ENCODE measurements at places on chromosomes 2 and 18.

DNA sequence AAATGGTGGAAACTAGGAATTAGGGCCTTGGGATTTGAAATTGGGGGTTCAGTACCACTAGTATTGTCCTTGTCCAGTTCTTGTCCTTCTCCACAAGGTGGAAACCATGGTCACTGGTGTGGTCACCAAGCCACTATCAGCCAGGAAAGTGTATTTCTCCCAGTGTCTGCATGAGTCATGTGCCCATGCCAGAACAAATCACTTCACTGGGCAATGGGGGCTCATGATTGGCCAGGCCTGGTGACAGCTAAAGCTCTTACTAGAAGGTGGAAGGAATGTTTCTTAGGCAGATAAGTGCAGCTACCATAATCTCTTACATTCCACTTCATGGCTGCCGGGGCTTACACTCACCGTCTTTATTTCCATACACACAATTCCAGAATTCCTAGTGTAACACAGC, 124.8 kb upstream of the TACR1 start:
- no peak for DNase-seq

- no peak for DNase-seq
Measured at GRCh38 chr2:136108463-136108862, 9.5 kb downstream of the CXCR4 start.

- DNase-seq: no peak
Measured at GRCh38 chr2:88897715-88898114, 206.2 kb downstream of the RPIA start.

DNA sequence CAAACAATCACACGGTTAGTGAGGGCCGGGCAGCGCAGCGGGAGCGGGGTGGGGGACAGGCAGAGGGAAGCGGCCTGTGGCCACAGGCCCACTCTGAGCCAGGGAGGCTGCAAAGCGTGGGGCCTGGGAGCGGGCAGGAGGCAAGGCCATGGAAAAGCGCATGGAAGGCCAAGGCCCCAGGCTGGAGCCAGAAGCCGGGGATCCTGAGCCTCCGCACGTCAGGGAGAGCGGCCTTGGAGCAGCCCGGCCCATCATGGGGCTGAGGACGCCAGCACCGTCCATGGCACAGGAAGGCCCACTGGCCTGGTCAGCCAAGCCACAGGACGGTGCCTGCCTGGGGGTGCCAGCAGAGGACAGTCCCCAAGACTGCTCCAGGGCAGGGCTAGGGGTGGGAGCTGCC, 43.1 kb downstream of the AQP12A start:
- no peak for DNase-seq

- DNase-seq: no peak
Measured at GRCh38 chr2:132253496-132254305, 91.9 kb upstream of the ANKRD30BL start.

- DNase-seq: no peak
Measured at GRCh38 chr2:114534116-114535084, 92.0 kb downstream of the DPP10 start.

GRCh38 chr2:112958428-112959108, 19.2 kb upstream of the IL36G start:
- DNase-seq: no peak

DNA sequence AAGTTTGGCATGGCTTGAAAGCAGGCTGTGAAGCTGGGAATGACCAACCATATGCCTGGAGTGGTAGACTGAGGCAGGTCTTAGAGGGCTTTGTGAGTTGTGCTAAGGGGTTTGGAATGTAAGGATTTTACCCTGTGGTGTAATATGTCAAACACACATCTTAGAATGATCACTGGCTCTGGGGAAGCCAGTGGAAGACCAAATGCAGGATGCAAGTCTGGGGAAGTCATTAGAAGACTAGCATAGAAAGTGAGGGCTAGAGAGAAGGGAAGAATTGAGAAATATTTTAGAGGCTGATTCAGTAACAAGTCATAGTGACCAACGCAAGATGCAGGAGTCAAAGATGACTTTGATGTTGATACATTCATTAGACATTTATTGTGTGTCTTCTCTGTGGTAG, 3.5 kb upstream of the FHOD3 start:
- no peak for DNase-seq

GRCh38 chr2:159317392-159318088, 31.0 kb upstream of the WDSUB1 start:
- DNase-seq: no peak

DNA sequence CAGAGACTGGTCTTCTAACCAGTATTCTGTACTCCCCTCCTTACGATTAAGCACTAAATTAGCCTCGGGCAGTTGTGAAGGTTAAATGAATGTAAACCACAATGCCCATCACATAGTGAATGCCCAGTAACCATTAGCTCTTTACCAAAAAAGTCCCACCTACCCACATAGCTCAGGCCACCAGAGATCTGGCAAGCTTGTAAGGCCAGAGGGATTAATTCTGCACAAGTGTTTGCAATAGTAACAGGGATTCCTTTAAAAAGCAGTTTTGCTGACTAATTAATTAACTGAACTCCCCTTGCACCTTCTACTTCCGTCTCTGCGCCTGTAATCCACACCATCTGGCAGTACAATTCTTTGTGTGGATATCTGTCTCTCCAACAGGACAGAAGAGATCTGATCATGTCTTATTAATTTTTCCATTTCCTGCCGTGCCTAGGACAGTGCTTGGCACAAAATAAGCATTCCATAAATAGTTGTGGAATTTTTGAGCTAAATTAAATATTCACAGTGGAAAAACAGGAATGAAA, 36.2 kb upstream of the IGFBP2 start:
- no peak for DNase-seq

- DNase-seq: no peak
Measured at GRCh38 chr2:29226808-29227207, 111.6 kb downstream of the CLIP4 start.

DNA sequence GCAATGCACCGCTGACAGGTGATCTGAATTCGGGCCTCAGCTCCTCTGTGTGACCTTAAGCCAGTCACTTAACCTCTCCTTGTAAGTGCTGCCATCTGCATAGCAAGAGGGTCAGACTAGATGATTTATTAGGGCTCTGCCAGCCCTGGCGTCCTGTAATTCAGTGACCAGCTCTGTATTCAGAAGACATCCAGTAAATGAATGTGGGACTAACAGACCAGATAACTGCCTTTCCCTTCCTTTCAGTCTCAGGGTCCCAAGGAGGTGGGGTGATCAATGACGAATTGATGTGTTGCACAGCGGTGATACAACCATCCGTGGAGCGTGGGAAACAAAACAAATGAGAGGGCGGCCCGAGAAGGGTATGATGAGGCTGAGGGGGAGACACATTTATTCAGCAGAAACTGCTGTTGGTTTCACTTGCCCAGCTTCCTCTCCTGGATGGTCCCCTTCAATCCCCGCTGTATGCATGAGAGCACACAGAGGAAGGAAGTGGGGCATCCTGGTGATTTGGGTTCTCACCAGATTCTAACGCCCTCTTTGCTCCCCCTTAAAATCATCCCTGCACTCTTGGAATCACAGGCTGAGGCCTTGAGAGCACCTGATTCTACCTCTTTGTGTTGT, 92.8 kb downstream of the VIT start:
- DNase-seq: no peak

GRCh38 chr18:58349650-58350049, 279.2 kb downstream of the ALPK2 start:
- no peak for DNase-seq

- DNase-seq: no peak
Measured at GRCh38 chr2:152445375-152445774, 110.4 kb downstream of the FMNL2 start.

DNA sequence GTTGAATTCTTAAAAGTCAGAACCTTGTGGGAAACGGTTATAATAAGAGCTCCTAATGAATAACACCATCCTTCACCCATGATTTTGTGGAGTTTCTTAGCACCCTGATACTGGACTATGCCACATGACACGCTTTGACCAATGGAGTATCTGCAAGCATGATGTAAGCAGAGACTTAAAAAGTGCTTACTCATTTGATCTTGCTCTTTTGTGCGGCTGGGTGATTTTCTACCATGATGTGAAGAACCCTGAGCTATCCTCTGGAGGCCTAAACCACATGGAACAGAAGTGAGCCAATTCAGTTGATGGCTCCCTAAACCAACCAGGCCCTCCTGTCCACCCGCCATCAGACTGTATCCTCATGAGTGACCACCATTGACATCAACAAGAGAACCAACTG, 70.9 kb downstream of the TCF4 start:
- DNase-seq: no peak

DNA sequence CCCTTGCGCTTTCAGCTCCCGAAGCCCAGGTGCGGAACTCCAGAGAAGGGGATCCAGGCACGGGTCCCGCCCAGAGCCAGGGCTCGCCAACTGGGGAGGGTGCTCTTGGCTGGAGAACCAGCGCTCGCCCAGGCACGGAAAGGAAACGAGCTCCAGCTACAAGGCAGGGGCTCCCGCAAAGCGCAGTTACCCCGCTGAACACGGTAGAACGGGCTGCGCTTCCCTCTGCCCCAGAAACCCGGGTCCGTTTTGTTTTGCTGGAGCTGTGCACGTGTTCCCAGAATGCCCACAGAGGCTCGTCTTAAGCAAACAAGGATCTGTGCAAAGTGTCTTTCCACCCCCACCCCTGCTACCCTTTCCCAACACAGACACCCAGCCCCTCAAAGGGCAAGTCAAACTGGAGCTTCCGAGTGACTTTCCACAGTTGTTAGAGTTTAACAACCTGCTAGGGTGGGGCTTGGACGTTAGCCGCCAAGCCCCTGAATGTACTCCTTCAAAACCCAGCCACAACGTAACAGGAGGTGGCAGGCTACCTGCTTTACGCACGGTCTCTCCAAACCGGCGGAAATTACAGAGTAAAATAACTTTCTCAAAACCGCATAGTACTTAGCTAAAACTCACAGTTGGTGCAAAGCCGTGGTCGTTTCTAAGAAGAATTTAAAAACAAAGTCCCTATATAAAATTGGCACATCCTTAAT, 775 bp downstream of the RNF125 start:
- peak; percentile 48 for DNase-seq

- DNase-seq: no peak
Measured at GRCh38 chr2:201669865-201670264, 26.6 kb upstream of the TMEM237 start.

GRCh38 chr2:20999906-21000645, 43.8 kb downstream of the APOB start:
- DNase-seq: no peak

DNA sequence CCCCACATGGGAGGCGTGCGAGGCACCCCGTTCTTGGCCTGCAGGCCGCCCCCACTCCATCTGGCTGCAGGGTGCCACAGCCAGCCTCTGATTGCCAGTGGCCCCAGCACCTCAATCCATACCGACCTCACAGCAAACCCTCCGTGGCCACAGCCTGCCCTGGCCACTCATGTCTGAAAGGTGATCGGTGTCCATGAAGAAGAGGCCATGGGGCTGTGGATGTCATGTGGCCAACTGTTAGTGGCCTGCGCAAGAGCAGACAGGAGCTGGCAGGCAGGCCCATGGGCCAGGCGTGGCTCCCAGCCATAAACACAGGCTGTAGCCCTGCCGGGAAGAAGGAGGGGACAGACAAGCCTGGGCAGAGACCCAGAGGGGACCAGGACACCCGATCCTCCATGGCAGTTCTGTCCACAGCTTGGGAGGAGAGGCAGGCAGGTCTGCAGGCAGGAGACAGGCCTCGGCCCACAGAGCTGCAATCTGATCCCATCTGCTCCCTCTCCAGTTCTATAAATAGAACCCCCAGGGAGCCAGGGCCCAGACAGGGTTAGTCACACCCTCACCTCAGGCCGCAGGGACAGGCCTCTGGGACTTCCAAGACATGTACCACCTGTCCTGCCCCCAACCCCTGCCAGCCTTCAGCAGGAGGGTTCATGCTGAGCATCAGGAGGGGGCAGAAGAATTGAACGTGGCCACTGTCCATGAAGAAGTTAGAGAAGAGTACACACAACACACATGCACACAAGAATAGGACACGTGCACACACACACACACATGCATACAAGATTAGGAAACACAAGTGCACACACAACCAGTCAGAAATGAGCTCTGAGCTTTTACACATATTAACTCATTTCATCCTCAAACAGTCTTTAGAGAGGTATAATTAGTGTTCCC, 16.9 kb downstream of the STEAP3 start:
- DNase-seq: no peak

- DNase-seq: no peak
Measured at GRCh38 chr2:68216454-68217310, 35.6 kb downstream of the PPP3R1 start.

- DNase-seq: no peak
Measured at GRCh38 chr2:240107477-240107796, 28.7 kb downstream of the COPS9 start.

GRCh38 chr2:10355471-10356438, 53.1 kb downstream of the HPCAL1 start:
- no peak for DNase-seq

DNA sequence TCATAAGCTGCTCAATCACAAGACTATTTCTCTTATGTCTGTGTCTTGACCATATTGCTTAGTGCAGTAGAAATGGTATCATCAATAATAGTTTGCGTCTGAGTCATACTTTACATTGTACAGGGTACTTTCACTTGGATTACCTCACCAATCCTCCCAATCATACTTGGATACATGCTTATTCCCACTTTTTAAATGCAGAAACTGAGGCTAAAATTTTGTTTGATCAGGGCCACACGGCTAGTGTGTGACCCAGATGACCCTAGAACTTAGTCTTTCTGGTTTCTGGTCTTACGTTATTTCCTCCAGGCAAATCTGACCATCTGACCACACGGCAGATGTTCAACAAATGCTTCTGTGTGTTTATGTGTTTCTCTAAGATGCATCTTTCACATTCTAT, 23.8 kb upstream of the CCL20 start:
- no peak for DNase-seq

GRCh38 chr2:15812187-15812780, 128.1 kb upstream of the MYCN start:
- no peak for DNase-seq

DNA sequence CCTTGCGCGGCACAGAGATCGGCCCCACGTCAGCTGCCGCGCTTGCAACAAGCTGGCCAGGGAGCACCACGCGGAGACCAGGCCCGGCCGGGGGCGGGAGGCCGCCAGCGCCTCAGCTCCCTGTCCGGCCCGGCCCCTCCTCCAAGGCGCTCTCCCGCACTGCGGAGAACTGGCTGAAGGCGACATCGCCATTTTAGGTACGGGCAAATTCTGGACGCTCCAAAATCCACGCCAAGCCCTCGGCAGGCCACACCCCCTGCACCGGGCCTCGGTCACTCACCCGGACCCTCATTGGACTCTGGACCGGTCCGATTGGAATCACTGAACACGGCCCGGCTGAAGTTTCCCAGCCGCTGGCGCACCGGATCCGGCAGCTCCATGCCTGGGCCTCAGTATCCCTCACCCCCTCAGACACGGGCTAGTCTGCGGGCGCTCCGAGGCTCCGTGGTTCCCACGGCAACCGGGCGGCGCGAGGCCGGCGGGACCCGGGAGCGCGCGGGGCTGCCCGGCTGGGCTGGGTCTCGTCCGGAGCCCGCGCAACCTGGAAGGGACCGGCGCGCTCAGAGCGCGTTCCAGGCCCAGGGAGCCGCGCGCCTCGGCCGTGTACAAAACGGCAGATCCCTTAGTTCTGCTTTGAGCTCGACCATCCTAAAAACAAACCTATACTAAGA, at the start of gene TMEM17:
Gene TMEM17, minus strand, starts transcription at position 446 of the 671 bp plus-strand sequence. Its CDS starts 66 bp downstream, at position 380.
- DNase-seq: peak; percentile 2

GRCh38 chr2:147428120-147428747, 416.6 kb upstream of the ACVR2A start:
- DNase-seq: no peak

GRCh38 chr2:8268172-8268783, 413.6 kb upstream of the ID2 start:
- no peak for DNase-seq

Data from stimulated activated CD8-positive, alpha-beta memory T cell treated with anti-CD3 and anti-CD28 coated beads, Interleukin-7, amount 100 ng/mL, for 4 hours (primary cell).